NCI-H524 treated with DMSO at 0.1 percent for 48 hours (cell line): ENCODE measurements at places on chromosomes 1 and 21.
A peak's percentile ranks its signal among the peaks of the same experiment; 100 is the strongest.

- DNase-seq, result no peak
These were observed 57.2 kb downstream of the NPHP4 start for GRCh38 chr1:5935026-5935425.

GRCh38 chr1:32352831-32353383 lies 9.4 kb downstream of the FAM229A start:
- DNase-seq, result no peak

GRCh38 chr1:38741341-38741740 lies 118.2 kb downstream of the RRAGC start:
- DNase-seq, result no peak

GRCh38 chr1:167617153-167618147 lies 12.6 kb upstream of the RCSD1 start:
- no peak for DNase-seq

GRCh38 chr21:44331650-44332307 lies 7.4 kb downstream of the CFAP410 start:
- peak; percentile 12 for DNase-seq

DNA sequence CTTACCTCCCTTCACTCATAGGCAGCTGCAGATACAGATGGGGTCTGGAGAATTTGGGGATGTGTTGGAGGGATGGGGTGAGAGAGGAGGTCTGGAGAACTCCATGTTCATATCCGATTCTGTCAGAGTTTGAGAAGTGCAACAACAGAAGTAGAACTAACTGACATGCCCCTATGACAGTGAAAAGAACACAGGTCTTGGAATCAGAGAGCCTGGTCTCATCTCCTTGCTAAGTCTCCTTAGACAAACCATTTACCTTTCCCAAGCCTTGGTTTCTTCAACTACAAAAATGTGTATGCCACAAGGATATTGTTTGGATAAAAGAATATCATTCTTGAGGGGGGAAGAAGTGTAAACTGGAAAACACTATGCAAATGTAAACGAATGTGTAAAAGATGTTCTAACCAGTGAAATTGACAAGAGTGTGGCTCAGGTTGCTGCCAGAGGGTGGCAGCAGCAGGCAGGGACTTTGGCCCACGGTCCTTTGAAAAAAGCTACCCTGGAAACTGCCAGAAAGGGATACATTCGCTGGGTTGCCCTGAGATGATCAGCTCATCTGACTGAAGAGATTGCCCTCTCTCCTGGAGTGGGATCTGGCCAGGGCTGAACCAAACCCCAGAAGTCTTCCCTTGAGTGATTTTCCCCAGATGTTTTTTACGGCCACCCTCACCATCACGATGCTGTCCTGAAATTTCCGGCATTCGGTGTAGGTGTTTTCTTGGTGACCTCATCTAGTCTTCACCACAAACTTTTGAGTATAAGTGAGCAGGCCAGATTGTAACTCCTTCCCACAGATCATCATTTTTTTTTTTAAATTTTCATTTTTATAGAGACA lies 17.0 kb upstream of the CD2 start:
- DNase-seq, result no peak

DNA sequence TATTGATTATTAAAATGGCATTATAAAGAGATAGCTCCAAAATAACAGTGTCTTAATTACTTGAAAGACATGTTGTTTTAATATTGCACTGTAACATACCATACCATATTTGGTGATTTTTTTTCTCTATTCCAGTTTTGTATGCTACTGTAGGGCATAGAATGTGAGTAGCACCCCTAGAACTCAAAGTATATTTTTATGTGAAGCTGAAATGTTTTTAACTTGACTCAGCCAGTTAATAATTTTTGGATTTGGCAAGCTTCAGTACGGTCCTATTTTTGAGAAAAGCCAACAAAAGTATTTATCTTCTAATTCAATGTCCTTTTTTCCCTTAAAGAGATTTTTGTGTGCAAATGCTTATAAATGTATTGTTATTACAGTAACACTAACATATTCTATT lies 593.8 kb downstream of the USP25 start:
- DNase-seq, result no peak

- DNase-seq, result peak; percentile 79
These were observed 25.6 kb downstream of the PPFIA4 start for GRCh38 chr1:203051841-203052324.

- no peak for DNase-seq
These were observed 134.2 kb downstream of the KAZN start for GRCh38 chr1:14732728-14733047.

DNA sequence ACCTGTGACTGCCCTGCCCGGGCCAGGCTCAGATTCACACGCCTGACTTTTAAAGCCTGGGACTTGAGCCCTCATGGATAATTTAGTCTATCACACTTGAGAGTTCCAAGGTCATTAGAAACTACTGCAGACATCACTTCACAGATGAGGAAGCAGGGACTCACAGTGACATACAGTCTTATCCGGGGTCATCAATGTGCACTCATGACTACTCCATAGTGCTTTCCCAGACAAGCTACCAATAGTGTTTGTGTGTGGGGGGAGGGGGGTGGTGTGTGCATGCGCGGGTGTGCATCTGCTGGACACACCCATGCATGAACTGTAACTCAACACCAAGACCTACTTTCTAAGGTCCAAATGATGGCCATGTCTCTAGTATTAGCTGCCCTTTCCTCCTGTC lies 16.1 kb upstream of the SLC5A9 start:
- DNase-seq, result no peak

DNA sequence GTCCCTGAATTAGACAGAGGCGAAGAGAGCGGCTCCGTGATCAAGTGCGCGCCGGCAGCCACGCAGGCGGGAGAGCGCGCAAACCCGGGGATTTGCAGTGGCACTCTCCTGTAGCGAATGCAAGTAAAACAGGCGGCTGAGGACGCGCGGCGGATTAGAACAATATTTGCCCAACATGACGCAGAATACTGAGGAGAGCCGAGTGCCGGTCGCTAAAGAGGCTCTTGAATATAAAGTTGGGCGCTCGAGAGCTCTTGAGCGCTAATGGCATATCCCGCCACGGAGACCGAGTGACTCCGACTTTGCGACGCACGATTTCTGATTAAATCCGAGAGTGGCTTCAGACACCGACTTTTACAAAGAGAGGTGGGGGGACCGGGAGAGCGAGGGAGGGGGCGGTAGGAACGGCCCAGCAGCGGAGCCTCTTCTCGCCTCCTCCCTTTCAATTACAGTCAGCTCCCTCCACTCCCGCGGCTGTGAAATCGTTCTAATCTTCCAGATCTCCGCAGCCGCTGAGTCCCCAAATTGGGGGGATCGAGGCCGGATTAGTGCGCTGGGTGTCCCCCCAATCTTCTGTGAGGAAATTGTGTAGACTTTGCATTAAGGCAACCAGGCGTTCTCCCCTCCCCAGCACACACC lies 2.3 kb downstream of the PAX7 start:
- DNase-seq, result peak; percentile 70

DNA sequence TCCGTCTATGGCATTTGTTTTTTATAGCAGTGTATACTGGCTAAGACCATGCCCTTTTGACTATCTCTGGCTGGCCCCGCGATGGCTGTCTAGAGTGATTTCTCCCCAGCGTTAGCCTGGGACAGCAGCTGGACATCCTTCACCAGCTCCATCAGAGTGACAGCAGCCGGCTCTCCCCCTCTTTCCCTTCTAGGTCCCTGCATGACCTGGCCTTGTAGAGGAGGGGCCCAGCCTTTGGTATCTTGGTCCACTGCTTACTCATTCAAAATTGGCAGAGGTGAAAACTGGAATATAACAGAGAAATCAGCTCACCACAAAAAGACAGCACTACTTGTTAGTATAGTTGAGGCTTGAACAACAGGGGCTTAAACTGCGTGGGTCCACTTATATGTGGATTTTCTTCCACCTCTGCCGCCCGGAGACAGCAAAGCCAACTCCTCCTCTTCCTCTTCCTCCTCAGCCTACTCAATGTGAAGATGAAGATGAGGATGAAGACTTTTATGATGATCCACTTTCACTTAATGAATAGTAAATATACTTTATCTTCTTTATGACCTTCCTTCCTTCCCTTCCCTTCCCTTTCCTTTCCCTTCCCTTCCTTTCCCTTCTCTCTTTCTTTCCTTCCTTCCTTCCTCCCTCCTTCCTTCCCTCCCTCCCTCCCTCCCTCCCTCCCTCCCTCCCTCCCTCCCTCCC lies 29.4 kb upstream of the B3GALNT2 start:
- no peak for DNase-seq

DNA sequence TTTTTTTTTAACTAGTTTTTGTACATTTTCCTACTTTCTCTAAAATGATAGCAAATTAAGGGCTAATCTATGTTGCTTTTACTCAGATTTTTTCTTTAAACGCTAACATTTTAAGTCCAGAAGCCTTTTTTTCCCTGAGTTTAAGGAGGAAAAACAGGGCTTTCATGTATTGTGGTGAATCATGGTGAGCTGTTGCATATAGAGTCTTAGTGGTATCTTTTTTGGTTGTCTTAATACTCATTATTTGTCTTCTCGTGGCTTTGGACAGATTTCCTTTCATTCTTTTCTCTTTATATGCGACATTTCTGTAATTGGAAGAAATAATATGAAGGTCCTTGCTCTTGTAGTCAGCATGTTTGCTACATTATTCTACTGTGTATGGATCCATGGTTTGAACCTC lies 1015.6 kb downstream of the PLA2G4A start:
- DNase-seq, result no peak

GRCh38 chr1:230798491-230798890 lies 51.3 kb downstream of the CAPN9 start:
- DNase-seq, result no peak

GRCh38 chr1:209860293-209860881 lies 32.6 kb downstream of the UTP25 start:
- DNase-seq, result no peak

GRCh38 chr1:177256153-177257075 lies 85.7 kb downstream of the BRINP2 start:
- peak; percentile 48 for DNase-seq

- no peak for DNase-seq
These were observed 52.1 kb upstream of the PRMT6 start for GRCh38 chr1:107004421-107004820.

DNA sequence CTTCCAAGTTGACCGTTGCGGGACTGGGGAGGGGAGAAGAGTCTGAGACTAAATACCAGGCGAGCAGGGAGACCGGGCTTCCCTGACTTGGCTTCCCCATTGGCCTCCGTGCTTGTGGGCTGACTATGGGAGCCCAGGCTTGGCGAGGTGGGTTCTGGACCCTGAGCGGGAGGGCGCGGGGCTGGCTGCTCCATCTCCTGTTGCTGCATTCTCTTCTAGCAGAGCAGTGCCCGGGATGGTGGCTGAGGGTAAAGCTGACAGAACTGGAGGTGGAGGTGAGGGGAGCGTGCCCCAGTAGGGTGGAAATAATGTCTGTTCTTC lies 689 bp downstream of the LGR6 start:
- DNase-seq, result no peak

- no peak for DNase-seq
These were observed 896 bp upstream of the PLA2G2A start for GRCh38 chr1:19980314-19980713.

DNA sequence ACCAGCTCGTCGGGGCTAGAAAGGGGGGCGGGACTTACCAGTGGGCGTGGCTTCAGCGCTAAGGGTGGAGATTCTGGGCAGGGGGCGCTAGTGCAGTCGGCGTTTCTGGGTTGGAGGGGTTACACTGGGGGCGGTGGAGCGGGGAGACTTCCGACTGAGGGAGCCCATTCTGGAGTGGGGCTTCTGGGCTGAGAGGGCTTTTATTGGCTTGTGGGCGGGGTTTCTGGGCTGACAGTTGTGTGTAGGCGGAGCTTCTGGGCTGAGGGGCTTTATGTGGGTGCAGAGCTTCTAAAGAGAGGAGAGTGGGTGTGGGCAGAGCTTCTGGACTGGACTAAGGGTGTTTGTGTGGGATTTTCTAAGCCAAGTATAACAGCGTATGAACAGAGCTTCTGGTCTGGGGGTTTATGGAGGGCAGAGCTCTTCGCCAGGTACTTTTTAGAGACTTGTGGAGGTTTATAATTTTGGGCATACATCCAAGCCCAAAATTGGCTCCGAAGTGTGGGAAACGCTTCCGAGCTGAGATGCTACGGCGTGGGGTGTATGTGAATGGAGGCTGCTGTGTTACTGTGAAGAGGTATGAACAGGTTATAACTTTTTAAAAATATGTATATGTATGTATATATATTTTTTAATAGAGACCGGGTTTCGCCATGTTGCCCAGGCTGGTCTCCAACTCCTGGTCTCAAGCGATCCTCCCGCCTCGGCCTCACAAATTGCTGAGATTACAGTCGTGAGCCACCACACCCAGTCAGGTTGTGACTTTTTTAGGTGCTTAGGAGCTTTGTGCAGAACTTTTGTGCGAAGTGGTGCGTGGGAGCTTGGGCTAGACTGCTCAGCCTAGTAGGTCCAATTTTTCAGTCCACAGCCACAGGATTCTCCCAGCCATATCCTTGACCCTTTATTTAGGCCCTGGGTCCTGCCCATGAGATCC lies 825 bp downstream of the TMEM39B start:
- DNase-seq, result peak; percentile 52

- DNase-seq, result no peak
These were observed 215.5 kb upstream of the USP25 start for GRCh38 chr21:15514073-15514946.

- no peak for DNase-seq
These were observed 272.9 kb downstream of the KAZN start for GRCh38 chr1:14871218-14871970.

- DNase-seq, result no peak
These were observed 24.1 kb downstream of the GPR3 start for GRCh38 chr1:27416387-27417111.

DNA sequence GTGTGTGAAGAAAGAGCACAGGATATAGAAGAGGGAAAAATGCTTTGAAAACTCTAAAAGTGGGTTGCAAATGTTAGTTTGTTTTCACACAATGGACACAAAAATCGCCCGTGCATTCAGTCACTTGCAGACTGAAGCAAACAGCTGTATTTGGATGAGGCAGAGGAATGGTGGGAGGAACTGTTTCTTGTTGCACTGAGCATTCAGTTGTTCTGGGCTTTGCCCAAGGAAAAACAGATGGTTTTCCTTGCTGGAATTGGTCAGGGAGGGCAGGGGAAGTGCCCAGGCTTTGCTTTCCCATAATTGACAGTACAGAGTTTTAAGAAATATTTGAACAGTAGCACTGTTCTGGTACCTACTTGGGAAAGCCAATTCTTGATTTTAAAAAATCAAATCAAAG lies 19.5 kb upstream of the WARS2 start:
- DNase-seq, result no peak

GRCh38 chr1:210372491-210372890 lies 43.8 kb downstream of the HHAT start:
- DNase-seq, result no peak

- peak; percentile 41 for DNase-seq
These were observed 130.4 kb downstream of the SYT2 start for GRCh38 chr1:202579806-202580205.

DNA sequence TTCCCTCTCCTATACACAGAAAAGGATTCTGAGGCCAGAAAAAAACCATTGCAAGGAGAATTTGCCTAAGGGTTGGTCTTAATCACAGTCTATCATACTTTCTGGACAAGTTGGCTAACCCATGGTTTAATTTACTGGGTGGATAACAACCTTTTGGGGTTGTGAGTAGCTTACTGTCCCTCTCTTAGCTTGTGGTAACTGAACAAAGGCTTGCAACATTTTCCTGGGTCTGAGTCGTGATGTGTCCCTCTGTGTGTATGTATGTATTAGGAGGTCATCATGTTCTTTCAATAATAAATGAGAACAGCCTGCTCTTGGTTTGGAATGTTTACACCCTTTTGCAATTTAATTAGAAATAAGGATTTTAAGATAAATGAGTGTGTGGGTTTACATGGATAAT lies 36.7 kb downstream of the PAPPA2 start:
- no peak for DNase-seq
